ENCODE measurements at places on chromosomes 1 and 21. TPM values are rescaled to one million over a fixed set of nuclear protein-coding genes. Genes with fewer than 3 reads are reported as not detected.

GRCh38 chr1:204511366-204511765 is 4.8 kb upstream of the MDM4 start:
- DNase-seq = no peak

Gene AQP10
- 0.41 TPM for polyA plus RNA-seq

DNA sequence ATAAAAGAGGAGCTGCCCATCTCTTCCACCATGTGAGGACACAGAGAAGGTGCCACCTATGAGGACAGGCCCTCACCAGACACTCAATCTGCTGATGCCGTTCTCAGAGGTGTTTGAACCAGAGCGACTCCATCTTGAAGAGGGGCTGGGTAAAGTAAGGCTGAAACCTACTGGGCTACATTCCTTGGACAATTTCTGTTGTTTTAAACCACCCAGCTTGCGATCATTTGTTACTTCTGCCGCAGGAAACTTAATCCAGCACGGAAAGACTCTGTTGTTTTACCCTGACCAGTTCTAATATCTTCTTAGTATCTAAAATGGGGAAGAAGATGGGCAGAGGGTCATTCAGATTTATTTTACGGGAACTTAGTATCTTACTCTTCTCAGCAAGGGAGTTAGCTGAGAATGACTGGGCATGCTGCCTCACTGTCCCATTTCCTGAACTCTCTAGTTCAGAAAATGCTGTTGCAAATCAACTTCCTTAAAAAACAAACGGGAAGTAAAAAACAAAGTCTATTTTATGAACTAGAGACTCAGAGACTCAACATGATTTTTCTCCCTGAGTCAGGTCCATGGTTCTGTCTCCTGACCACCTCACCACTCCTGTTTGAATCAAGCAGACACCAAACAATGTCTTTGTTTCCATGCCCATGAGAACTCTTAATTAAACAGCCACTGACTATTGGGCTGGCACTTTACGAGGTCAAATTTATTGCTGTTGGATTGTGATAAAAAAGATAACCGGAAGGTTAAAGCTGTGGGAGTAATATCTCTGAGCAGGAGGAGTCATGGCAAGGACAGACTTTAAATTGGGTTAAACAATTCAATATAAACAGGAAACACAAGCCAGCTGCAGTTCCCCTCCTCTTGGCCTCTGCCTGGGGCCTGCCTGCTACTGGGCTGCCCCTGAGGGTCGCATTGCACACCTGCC is 23.8 kb upstream of the IFNAR1 start:
- DNase-seq = no peak

Gene DNAJC28
- polyA plus RNA-seq = 5.0 TPM

DNA sequence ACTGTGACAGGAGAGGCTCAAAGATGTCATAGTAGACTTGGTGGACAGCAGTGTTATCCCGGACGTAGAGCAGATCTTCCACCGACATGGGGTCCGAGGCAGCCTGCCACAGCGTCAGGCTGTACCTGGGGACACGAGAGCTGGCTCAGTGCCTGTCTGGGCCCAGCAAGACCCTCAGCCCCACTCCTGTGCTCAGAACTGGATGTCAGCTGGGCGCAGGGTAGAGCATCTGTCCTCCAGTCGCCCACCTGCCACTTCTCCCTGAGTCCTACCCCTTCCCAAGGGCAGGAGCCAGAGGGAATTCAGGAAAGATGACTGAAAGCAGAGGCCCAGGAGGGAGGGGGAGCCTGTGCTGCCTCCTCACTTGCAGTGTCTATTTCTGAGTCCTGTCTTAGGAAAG is 11.7 kb downstream of the FAM151A start:
- DNase-seq = no peak

- no peak for DNase-seq
Observed at GRCh38 chr1:7743346-7743745, 27.8 kb upstream of the VAMP3 start.

GRCh38 chr21:19603011-19603593 is 1199.5 kb upstream of the TMPRSS15 start:
- no peak for DNase-seq

Gene USP24
- polyA plus RNA-seq = 50.0 TPM

GRCh38 chr1:221159608-221160007 is 280.4 kb downstream of the HLX start:
- DNase-seq = no peak

Gene MEX3A
- 46.5 TPM for polyA plus RNA-seq
